ENCODE measurements at places on chromosomes 2 and 18.

GRCh38 chr18:35463050-35463449 lies 34.7 kb downstream of the INO80C start:
- DNase-seq, result no peak

GRCh38 chr2:121001641-121002040 lies 266.0 kb downstream of the GLI2 start:
- DNase-seq, result no peak

DNA sequence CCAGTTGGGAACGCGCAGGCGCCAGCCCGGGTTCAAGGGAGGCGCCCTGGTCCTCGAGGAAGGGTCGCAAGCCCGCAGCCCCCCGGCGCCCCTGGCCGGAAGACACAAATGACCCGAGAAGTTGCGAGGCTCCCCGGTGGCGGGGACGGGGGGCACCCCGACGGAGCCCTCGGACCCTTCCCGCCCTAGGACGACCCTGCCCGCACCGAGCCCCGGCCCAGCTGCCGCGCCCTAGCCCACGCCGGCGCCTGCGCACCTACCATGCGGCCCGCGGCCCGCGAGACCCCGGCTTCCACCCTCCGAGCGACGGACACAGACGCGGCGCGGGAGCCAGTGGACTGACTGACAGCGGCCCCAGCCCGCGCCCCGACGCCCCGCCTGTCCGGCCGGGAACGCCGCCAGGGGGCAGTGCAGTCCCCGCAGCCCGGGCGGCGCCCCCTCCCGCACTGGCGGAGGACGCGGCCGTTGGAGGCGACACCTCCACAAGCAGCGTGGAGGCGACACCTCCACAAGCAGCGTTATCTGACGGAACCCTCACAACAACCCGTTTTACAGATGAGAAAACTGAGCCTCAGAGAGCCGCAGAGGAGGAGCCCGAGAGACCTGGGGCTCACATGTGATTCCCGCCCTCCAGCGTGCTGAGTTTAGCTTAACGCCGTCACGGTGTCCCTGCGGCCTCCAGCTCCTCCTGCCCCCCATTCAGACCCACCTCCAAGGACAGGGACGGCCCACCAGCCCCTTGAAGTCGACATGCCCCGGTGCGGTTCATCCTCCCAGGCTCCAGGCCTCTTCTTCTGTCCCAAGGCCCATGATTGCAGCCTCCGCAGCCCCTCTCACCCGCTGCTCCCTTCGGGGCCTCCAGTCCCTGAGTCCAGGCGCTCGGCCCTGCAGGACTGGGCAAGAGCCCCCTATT lies at the start of gene NMUR1:
Gene NMUR1 (minus strand): TSS at position 347 of the 913 bp plus-strand sequence. CDS start 84 bp downstream, at position 263.
- DNase-seq, result peak; percentile 52

- DNase-seq, result peak; percentile 12
These were observed 29.4 kb downstream of the HADHB start for GRCh38 chr2:26274058-26274613.

GRCh38 chr2:42764096-42764495 lies at the start of gene OXER1:
OXER1 (minus strand) TSS chr2:42764135; CDS start chr2:42764062, 73 bp downstream.
- DNase-seq, result no peak

DNA sequence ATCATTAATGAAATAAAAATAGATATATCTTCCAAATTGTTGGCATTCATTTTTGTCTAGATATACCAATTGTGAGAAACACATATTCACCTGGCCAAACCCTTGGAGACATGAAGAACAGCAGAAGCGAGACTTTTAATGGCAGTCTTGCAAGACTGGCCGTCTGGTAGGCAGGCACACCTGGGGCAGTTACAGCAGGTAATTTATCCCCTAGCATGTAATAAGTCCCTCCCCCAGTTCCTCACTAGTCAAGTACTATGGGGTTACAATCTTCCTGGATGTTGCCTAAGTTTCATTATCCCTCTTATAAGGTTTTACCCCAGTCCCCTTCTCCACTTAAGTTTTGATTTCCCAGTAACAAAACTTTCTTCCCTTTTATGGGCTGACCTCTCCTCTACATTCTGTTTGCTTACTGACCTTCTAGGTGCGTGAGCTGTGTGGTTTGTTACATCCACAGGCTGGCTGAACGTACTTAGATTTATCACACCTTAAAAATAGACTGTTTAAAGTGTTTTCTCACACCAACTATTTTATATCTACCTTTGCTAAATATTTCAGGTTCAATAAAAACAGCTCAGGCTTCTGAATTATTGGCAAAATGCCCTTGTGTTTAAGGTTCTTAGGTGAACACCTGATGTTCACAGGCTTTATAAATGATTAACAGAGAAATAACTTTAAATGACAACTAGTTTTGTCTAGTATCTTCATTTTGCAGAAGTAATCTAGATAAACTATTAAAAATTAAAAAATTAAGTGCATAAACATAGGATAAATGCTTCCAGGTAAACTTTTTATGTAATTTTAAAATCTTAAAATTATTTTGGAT lies 365.0 kb upstream of the TFPI start:
- no peak for DNase-seq

DNA sequence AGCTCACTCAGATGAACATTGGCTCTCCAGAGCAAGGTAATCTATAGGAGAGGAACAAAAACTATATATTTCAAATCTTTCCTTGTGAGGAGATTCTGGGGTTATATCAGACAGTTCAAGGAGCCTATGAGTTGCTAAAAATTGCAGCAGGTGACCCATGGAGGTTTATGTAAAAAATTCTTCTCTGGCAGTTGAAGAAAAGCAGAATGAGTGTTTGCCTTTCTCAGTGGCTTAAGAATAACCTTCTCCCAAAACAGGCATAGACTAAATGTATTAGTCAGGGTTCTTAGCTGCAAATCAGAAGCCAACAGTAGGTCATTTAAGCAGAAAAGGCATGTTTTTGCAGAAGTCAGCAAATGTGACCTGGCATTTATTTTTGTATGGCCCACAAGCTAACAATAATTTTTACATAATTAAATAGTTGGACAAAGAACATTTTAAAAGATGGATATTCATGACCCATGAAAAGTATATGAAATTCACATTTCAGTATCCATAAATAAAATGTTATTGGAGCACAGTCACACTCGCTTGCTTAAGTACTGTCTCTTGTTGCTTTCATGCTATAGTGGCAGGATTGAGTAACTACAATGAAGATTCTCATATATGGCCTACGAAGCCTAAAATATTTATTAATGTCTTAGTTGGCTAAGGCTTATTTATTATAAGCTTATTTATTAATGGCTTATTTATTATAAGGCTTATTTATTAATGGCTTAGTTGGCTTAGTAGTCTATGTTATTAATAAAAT lies 93.4 kb upstream of the TLK1 start:
- DNase-seq, result no peak

Data from A549 (cell line).